Left lobe of liver (tissue), 2 donors: ENCODE measurements at places on chromosomes 7 and 10. TPM values are rescaled to one million over a fixed set of nuclear protein-coding genes. Genes with fewer than 3 reads are reported as not detected.

Gene PKD2L1
- 0.20 TPM for total RNA-seq

Gene GIMAP2
- total RNA-seq = 5.3 TPM

Gene POLR2J2
- total RNA-seq = 3.7 TPM

Gene TFPI2
- 0.96 TPM for total RNA-seq
